Heart right ventricle (tissue), 16 donors: ENCODE measurements at places on chromosomes 6 and 20. TPM values are rescaled to one million over a fixed set of nuclear protein-coding genes. Genes with fewer than 3 reads are reported as not detected.

- no peak for DNase-seq
Measured at GRCh38 chr20:21874127-21874526, 168.7 kb downstream of the PAX1 start.

GRCh38 chr6:40885139-40885774 is 153.8 kb downstream of the UNC5CL start:
- no peak for DNase-seq

- no peak for DNase-seq
Measured at GRCh38 chr6:136035378-136036070, 184.0 kb downstream of the PDE7B start.

- no peak for DNase-seq
Measured at GRCh38 chr6:124470803-124471202, 491.4 kb upstream of the RNF217 start.

DNA sequence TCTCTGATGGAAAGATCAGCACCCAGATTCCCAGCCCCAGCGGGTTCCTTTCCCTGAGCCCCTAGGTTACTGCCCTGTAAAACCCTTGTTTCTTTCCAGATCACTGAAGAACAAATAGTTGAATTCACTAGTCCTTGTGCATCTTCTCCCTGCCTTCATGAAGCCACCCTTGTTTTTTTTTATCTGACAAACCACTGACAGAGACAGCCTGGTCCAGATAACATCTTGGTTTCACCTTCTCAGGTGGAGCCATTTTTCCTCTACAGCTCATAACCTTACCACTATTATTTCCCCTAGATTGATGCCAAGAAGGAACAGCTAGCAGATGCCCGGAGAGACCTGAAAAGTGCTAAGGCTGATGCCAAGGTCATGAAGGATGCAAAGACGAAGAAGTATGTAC is 15.9 kb upstream of the PLCG1 start:
- no peak for DNase-seq

DNA sequence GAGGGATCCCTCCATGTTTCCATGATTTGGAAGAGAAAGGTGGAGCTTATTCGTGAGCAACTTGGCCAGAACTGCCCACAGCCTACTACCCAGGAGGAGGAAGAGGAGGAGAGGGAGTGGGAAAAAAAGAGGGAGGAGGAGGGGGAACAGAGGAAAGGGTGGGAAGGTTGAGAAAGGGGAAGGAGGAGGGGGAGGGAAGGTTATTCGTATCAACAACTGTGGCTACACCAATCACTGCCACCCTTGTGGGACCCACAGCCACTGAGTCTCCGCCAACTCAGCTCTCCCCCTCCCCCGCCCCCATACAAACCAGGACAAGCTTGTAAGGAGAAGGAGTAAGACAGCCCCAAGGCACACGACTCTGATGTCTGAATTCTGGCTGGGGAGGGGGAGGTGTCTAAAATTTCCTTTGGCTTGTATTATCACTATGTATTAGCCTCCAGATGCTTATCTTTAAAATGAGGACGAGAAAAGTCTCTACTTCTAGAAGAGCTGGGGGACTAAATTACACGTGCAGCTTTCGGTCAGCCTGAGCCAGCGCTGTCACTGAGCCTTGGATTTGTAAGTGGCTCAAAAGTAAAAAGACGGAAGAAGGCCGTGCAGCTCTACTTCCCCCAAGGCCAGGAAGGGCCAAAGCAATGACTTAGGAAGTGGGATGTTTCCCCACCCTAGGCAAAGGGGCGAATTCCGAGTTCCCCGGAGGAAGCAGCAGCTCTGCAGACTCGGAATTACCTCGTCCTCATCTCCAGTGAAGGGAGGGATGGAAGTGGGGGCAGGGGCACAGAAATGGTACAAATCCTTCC is 1.0 kb downstream of the FKBP1A start:
- DNase-seq = no peak

- DNase-seq = no peak
Measured at GRCh38 chr6:33785778-33786177, 3.2 kb downstream of the LEMD2 start.

DNA sequence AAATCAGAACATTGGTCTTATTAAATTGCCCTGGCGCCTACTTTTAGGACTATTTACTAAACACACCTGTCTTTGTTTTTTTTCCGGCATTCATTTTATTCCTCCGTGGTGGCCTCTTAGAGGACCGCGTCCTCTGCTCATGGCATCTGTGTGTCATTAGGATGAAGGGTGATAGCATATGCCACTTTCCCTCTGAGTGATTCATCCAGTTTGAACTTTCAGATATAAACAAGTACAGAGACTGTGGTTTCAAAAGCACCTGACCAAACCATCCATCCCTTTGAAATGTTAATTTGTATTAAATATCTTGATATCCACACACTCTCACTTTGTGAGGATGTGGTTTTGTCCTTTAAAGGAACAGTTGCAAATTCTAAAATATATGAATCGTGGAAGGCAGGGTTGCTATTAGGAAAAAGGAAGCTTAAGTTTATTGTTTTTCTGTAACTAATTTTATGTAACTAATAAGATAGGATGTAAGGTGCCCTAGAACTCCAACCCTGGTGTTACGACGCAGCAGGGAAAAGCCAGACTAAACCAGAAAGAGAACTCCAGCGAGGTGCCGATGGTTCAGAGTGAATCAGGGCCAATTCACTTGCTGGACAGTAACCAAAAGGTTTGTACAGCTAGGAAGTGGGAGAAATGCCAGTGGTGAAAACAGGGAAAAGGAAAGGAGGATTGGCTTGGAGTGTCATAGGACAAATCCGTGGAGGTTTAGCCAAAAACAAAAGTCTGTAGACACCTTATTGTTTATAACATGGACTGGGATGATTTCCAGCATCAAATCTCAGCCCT is 98.7 kb downstream of the SHLD1 start:
- no peak for DNase-seq

- DNase-seq = no peak
Measured at GRCh38 chr20:49444553-49444990, 37.9 kb downstream of the KCNB1 start.

DNA sequence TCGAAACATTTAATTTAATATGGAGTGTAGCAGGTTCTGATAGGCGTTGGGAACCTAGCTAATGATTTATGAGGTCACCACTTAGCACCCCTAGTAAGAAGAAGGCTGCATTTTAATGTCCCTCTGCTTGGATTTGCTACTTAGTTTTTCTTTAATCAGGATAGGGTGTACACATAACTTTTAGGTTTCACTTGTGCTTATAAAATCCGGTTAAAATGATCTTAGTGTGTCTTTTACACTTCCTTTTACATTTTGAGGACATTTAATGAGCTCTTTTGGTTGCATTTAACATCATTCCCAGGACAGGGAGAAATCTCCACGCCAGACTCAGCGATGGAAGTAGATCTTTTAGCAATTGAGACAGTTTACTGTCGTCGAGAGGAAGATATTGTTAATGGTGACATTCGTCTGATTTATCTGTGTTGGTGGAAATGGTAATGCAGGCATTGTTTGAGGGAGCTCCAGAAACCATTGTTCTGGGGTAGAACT is 5.6 kb downstream of the TFAP2A start:
- DNase-seq = no peak

GRCh38 chr6:6105472-6106036 is 98.8 kb upstream of the NRN1 start:
- DNase-seq = no peak

DNA sequence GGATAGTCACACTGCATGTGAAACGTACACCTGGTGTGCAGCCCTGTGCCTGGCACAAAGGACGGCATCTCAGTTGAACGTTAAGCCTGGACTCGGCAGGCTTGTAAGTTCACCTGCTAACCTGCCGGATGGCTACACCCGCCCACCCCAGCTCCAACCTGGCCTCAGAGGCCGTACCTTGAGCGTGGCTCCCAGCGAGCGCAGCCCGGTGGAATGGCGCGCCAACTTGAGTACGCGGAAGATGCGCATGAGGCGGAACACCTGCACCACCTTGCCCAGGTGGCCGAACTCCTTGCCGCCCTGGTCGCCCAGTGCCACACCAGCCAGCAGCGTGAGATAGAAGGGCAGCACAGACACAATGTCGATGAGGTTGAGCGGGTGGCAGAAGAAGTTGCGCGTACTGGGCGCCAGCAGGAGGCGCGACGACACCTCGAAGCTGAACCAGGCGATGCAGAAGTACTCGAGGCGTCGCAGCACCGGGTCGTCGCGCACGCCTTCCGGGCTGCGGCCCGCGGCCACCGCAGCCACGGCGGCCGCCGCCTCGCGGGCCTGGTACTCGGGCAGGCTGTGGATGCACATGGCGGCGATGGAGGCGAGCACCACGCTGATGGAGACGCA is 3.3 kb downstream of the KCNS1 start:
- no peak for DNase-seq

FAM83D gene
- 0.64 TPM for total RNA-seq

POPDC3 gene
- total RNA-seq = 31.1 TPM

MAP3K7 gene
- total RNA-seq = 28.0 TPM

MUC22 gene
- total RNA-seq = 0.13 TPM

MYLK2 gene
- 0.18 TPM for total RNA-seq

MDN1 gene
- total RNA-seq = 27.9 TPM

GSTA2 gene
- total RNA-seq = not detected
